ENCODE measurements at places on chromosomes 16 and 17.

GRCh38 chr17:79720705-79721292, 9.9 kb upstream of the ENPP7 start:
- no peak for DNase-seq

GRCh38 chr16:11698271-11698689, 30.0 kb downstream of the SNN start:
- no peak for DNase-seq

- no peak for DNase-seq
Measured at GRCh38 chr16:860891-861290, 60.4 kb upstream of the GNG13 start.

DNA sequence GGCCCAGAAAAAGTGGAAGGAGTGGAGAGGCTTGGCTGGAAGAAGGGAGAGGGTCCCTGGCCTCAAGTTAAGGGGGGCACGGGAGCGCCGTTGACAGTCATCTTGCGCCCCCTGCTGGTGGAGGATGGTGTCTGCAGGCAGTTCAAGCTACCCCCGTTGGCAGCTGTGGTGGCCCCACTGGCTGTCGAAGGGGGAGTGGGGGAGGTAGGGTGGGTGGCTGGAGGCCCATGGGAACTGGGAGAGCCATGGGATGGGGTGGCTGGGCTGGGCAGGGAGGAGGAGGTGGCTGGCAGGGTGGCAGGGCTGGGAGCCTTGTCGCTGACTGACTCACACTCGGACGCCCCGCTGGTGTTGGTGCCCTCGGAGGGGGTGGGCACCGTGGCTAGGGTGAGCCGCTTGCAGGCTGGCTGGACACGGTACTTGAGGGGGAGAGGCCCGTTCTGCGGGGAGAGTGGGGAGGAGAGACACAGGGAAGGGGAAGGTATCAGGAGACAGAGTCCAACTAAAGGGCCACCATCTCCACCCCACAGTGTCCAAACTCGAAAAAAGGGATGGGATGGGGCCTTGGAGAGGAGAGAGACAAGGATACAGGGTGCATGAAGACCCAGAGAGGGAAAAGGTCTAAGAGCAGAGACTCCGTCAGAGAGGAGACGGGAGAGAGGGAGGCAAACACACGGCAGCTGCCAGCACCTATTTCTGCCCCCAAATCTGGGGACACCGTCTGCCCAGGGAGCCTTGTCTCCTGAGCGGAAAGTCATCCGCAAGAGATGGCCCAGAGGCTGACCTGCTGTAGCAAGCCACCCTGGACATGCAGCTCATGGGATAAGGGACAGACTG, 5.2 kb downstream of the CISD3 start:
- DNase-seq, result no peak

DNA sequence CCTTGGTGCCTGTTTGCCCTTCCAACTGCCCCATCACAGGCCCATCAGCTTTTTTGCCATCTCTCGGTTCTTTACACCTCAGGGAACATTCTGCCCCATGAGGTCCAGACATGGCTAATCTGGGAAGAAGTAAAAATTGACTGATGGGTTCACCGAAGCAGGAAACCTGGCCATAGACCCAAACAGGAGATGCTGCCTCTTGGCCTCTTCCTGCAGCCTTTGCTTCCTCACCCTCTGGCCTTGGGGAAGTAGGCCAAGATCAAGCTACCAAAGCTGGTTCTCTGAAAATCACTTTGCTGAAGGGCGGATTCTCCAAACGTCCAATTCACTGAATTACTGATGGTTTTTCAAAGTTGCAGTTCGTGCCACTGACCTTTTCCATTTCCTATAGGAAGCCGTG, 56.1 kb downstream of the ARSG start:
- no peak for DNase-seq

DNA sequence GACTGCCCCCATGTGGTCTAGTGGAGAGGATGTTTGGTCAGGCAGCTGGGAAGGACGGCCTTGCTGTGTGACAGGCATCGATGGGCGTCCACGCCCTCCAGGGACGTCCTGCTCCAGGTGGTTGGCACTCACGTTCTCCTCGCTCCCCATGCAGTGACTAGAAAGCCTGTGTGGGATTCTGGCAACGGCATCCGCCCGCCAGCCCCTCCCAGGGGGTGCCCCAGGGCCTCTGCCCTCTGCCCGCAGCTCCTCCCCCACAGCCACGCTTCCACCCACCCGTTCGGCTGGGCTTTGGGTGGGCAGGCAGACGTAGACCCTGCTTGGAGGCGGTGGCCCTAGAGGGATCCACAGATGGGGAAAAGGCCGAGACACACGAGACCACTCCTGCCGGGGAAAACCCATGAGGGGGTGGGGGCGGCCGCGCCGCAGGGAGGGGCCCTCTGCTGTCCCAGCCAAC, 4.7 kb upstream of the IL17C start:
- DNase-seq, result peak; percentile 47

DNA sequence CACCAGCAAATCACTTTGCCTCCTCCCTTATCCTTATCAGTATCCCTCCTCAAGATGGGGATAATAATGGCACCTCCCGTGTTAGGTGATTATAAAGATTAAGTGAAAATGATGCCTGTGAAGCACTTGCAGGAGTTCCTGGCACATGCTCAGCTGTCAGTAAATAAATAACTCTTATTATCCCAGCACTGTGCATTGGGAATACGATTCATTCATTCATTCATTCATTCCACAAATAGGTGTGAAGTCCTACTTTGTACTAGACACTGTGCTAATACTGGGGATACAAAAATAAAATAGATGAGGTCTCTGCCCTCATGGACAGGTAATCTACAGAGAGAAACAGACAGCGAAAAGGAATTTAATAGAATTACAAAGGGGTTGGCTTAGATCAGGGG, 2.0 kb downstream of the XYLT2 start:
- DNase-seq, result no peak

Data from MV-4-11 (cell line).